ENCODE measurements at places on chromosomes 2 and 18.
A peak's percentile ranks its signal among the peaks of the same experiment; 100 is the strongest.

DNA sequence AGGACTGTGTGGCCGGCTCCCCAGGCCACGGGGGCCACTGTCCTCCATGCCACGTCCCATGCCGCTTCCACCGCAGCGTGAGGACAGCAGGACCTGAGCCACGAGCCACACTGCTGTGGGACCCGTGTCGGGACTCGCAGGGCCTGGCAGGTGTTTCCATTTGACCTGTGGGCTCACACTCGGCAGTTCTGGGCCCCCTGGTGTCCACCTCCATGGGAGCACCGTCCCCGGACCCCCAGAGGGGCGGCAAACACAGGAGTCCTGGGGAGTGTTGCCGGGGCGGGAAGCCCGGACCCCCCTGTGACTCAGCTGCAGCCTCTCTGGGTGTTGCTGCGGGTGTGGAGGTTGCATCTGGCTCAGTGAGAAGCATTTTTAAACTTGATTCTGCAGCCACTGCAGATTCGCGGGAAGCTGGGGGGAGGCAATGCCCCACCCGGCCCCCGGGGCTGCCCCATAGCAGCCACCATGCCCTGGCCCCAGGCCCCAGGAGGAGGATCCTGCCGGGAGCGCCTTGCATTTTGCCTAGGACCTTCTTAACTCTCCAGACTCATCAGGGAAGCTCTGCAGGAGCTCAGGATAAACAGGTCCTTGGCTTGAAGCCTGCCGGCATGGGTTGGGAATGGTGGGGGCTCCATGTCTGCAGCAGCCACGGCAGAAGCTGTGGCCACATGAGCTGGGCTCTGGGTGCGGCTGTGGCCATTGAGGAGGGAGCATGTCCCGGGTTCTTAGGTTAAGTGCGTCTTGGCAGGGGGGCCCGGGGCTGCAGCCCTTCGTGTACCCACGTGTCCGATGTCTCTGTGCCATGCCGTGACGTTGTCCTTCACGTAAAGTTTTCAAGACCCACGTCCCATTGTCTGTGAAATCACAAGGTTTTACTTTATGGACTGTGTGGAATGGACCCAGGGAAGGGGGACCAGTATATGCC, 30.9 kb downstream of the NFATC1 start:
- no peak for DNase-seq

DNA sequence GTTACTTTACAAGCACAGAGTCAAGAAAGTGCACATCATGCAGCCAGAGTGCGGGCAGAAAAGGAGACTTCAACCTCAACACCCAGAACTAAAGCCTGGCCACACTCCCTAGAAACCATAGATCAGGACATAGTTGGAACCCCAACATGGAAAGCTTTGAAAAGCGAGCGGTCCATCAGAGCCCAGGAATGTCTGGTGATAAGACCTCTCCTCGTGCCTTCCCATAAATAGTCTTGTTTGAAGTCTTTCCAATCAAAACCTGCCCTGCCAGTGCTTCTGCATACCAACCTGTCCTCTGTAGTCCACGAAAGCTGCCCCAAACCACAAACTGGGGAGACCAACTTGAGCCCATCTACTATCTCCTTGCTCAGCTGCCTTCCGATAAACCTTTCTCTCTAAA, 55.5 kb downstream of the NEURL3 start:
- DNase-seq: no peak

DNA sequence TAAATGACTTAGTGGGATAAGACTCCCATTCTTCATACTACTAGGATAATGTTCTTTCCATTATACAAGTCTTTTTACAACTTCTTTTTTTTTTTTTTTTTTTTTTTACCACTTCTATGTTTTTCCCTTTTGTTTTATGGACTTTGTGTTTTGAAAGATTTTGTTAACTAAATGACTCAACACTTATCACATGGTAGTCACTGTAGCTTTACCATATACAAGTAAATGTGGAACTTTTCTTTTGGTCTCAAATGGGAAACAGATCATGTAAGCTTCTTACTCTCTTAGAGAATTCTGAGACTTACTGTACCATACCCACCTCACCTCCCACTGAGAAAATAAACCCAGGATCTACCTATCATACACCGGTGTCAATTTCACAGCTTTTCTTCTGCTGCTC, 590.3 kb upstream of the CDH2 start:
- DNase-seq: no peak

DNA sequence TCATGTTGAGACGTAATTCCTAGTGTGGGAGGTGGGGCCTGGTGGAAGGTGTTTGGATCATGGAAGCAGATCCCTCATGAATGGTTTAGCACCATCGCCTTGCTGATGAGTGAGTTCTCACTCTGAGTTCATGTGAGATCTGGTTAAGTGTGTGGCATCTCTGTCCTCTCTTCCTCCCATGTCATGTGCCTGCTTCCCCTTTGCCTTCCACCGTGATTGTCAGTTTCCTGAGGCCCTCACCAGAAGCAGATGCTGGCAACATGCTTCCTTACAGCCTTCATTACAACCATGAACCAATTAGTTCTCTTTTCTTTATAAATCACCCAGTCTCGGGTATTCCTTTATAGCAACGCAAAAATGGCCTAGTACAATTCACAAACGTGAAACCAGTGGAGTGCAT, 14.6 kb upstream of the MCM6 start:
- no peak for DNase-seq

- no peak for DNase-seq
Observed at GRCh38 chr2:88110830-88111229, 17.0 kb downstream of the FABP1 start.

DNA sequence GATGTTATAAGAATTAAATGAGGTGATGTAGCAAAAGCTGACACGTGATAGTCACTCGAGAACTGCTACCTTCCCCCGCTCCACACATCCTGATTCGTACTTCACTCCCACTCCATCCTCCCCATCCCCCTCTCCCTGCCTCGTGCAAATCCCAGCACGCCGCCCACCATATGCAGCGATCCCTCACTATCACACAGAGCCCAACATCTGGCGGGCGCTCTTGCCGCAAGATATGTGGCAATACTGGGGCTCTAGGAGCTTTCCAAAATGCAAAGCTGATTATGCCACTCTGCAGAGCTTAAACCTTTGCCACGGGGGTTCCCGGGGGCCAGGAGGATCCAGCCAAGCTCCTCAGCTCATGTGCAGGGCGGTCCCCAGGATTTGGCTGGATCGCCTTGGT, 37.4 kb downstream of the DNMT3A start:
- DNase-seq: peak; percentile 50

- DNase-seq: no peak
Observed at GRCh38 chr2:219127037-219127635, 33.5 kb downstream of the NHEJ1 start.

- no peak for DNase-seq
Observed at GRCh38 chr18:23893653-23894052, 120.9 kb upstream of the TTC39C start.

DNA sequence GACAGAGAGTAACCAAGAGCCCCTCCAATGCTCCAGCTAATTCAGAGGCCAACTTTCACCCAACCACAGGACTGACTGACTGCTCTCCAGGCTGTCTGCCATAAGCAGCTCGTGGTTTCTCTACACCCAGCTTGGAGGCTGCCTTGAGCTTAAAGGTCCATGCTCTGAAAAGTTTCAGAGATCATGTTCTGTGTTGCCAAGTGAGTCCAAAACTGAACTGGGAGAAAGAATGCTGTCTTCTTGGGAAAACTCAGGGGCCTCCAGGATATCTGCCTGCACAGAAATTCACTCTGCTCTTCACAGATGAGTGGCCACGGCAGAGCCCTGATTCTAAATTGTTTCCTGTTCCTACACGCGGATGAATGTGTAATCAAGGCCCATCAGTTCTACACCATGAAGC, 51.1 kb downstream of the LPIN2 start:
- no peak for DNase-seq

GRCh38 chr2:174662459-174662858, 64.9 kb upstream of the WIPF1 start:
- no peak for DNase-seq

DNA sequence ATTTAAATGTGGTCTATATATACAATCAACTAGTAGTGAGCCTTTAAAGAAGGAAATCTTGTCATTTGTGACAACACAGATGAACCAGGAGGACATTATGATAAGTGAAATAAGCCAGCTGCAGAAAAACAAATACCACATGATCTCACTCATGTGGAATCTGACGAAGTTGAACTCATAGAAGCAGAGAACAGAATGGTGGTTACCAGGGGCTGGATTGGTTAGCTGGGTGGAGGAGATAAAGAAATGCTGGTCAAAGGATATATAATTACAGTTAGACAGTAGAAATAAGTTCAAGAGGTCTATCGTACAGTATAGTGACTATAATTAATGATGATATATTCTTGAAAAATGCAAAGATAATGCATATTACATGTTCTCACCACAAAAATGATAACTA, 267.9 kb downstream of the FBXO15 start:
- no peak for DNase-seq

DNA sequence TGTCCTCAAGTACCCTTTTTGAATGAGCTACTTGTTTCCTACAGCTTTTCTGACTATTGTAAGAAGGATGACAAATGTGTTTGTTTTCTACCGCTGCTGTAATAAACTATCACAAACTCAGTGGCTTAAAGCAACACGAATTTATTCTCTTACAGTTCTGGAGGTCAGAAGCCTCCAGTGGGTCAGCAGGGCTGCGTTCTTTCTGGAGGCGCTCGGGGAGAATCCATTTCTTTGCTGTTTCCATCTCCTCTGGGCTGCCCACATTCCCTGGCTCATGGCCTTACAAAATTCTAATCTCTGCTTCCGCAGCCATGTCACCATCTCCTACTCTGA, 128.5 kb downstream of the SPP2 start:
- no peak for DNase-seq

- no peak for DNase-seq
Observed at GRCh38 chr2:147689220-147689909, 155.5 kb upstream of the ACVR2A start.

- DNase-seq: no peak
Observed at GRCh38 chr2:236691799-236692167, 122.2 kb downstream of the ACKR3 start.

GRCh38 chr18:57542126-57542525, 44.4 kb downstream of the FECH start:
- DNase-seq: no peak

DNA sequence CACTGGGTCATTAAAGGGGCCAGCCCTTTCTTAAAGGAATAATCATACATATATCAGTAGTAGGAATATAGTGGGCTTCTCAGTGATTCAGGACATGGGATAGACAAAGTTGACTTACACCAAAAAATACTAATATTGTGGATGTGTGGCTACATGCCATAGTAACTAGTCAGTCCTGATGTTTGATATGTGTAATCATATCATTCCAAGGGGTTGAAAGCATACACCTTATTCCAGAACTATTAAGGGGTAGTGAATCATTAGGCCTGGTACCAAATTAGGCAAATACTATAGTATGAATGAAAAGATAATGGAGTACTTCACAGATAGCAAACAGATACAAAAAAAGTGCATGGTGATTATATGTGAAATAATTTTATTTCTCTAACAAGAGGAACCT, 814.9 kb upstream of the NRXN1 start:
- no peak for DNase-seq
